Stimulated activated CD8-positive, alpha-beta memory T cell treated with anti-CD3 and anti-CD28 coated beads, Interleukin-7, amount 100 ng/mL, for 1 hour (primary cell): ENCODE measurements at places on chromosomes 1 and 21.

GRCh38 chr1:174606471-174606870, 158.7 kb downstream of the GPR52 start:
- no peak for DNase-seq

- no peak for DNase-seq
Observed at GRCh38 chr1:240136402-240136801, 44.7 kb downstream of the FMN2 start.

DNA sequence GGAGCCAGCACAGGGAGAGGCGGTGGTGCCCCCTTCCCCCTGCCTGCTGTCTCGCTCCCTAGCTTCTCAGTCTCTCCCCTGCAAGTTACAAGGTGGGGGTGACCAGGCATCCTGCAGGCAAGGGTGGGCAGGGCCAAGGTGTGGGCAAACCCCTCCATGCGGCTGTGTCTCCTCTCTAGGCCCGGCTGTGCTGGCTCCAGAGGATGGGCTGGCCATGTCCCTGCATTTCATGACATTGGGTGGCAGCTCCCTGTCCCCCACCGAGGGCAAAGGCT, 14.6 kb downstream of the NTRK1 start:
- no peak for DNase-seq

- DNase-seq = no peak
Observed at GRCh38 chr1:7784492-7785071, 491 bp downstream of the PER3 start.

- DNase-seq = no peak
Observed at GRCh38 chr1:169348383-169349036, 19.1 kb downstream of the NME7 start.
